Mammary microvascular endothelial cell (primary cell): ENCODE measurements at places on chromosomes 12 and 14. TPM values are rescaled to one million over a fixed set of nuclear protein-coding genes. Genes with fewer than 3 reads are reported as not detected.

The RPGRIP1 gene
- total RNA-seq = 0.05 TPM in 1 of 2 replicates, not detected in the other

The CDK17 gene
- total RNA-seq = 141 and 156 TPM in 2 replicates

The SAMD15 gene
- 0.53 and 0.64 TPM in 2 replicates for total RNA-seq

The CCDC175 gene
- not detected in 2 replicates for total RNA-seq

The IL31 gene
- total RNA-seq = not detected in 2 replicates

The DHRS2 gene
- total RNA-seq = 0.13 and 0.20 TPM in 2 replicates
